ENCODE measurements at places on chromosomes 3 and 15.

DNA sequence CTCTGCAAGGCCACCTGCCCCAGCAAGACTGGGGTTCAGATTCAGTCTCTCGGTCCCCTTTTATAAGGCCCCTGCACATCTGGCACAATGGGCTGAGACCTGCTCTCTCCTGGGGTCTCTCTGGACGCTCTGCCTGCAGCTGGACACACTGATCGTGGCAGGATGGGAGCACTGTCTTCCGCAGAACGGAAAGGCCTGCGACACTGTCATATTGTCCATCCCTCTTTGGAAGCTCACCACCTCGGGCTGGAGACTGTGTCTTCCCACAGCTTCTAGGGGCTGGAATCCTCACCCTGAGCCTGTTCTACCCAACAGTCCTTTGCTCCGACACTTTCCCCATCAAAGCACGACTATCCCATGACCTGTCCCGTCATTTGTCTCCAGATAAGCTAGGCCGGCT is 11.5 kb upstream of the IGDCC4 start:
- DNase-seq, result no peak

- DNase-seq, result no peak
Measured at GRCh38 chr3:41101231-41101630, 98.1 kb upstream of the CTNNB1 start.

DNA sequence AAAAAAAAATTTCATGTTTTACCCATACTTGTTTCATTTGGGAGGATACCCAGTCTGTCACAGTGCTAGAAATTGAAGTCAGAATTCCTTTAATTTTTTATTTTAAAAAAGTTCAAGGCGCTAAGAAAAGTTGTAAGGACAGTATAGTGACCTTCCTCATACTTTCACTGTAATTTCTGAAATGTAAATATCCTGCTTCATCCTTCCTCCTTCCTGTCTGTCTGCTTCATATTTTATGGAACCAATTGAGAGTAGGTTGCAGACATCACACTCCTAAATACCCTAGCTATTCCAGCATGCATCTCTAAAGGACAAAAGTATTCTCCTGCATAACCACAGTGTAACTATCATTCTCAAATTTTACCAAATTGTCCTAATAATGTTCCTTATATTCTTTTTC is 35.8 kb downstream of the CMTM8 start:
- no peak for DNase-seq

GRCh38 chr3:36248374-36248773 is 131.9 kb upstream of the STAC start:
- DNase-seq, result no peak

DNA sequence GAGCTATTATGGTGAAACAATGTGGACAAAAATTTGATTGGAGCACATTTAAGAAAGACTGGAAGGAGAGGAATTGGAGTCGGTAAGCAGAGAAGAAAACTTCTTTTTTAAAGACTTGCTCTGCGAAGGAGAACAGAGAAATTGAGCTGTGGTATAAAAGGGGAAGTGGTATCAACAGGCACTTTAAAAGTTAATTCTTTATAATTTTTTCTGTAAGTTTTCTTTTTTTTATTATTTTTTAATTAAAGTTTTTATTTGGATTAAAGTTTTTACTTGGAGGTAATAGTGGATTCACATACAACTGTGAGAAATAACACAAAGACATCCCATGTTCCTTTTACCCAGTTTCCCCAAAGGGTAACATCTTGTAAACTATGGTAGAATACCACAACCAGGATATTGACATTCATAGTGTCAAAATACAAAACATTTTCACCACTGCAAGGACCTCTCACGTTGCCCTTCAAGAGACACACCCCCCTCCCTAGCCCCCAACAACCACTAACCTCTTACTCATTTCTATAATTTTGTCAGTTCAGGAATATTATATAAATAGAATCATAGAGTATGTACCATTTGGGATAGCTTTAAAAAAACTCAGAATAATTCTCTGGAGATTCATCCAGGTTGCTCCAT is 33.8 kb upstream of the XIRP1 start:
- no peak for DNase-seq

GRCh38 chr3:54731732-54732445 is 196.0 kb downstream of the LRTM1 start:
- DNase-seq, result no peak

DNA sequence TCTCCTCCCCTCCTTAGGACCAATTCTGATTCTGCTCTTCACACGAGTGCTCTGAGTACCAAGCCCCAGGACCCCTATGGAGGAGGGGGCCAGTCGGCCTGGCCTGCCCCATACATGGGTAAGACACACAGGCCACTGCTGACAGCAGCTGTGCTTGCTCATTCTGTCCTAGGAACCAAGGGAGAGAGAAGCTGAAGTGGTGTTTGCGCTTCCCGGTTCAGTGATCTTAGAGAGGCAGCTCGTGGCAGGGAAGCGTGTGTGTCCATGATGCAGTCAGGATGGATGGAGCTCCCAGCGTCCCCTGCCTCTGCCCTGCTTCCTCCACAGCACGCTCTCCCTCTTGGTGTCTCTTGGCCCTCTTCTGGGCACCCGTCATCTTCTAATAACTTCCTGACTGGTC is 77.6 kb downstream of the CRTC3 start:
- no peak for DNase-seq

DNA sequence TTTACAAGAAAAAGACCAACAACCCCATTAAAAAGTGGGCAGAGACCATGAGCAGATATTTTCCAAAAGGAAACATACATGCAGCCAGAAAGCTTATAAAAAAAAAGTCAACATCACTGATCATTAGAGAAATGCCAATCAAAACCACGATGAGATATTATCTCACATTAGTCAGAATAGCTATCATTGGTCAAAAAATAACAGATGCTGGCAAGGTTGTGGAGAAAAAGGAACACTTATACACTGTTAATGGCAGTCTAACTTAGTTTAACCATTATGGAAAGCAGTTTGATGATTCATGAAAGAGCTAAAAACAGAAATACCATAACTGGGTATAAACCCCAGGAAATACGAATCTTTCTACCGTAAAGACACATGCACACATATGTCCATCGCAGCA is 76.3 kb downstream of the SUCNR1 start:
- no peak for DNase-seq

DNA sequence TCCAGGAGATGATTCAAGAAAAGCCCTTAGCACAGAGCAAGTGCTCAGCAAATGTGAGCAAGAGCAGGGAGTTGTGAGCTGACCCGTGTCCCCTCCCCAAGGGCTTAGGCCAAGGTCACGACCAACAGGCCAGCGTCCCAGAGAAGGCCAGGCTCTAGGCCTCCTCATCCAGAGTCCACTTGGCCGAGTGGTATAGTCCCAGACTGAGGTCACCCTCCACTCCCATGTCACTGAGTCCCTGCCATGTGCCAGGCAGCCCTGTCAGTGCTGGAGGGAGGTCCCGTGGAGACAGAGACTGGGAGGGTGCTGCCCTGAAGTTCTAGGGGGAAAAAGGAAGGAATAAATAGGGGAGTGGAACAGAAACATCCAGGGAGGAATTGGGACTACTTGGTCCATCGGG is 44.0 kb downstream of the TPRA1 start:
- no peak for DNase-seq

DNA sequence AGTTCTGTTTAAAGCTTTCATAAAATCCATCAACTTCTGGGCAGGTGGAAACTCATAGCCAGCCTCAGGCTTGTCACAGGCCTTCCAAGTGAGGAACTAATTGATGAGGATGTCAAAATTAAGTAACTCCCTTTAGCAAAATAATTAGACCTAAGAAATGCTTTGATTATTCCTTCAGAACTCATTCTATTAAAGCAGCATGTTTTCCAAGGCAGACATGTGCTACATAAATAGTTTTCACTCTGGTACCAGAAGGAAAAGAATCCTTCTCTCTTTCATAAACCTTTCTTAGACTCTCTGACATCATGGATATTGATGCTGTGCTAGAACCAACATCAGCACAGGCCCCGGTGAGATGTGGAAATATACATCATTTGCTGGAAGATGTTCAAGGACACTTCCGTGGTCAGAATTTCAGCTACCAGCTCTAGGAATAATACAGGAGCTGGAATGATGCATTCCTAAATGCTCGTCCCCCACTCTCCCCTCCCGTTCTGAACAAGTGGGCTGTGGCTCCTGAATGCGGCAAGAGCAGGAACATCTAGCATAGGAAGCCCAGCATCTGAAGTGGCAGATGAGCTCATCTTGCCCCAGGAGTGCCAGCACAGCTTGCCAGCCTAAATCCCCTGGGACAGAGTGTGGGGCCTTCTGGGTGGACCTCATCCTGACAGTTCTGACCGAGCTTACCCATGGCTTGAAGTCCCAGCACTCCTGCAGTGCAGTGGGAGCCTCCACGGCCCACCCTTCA is 82.4 kb downstream of the WWTR1 start:
- DNase-seq, result no peak

Measured in HL-60 (cell line).